ENCODE measurements at places on chromosomes 7 and 10.

DNA sequence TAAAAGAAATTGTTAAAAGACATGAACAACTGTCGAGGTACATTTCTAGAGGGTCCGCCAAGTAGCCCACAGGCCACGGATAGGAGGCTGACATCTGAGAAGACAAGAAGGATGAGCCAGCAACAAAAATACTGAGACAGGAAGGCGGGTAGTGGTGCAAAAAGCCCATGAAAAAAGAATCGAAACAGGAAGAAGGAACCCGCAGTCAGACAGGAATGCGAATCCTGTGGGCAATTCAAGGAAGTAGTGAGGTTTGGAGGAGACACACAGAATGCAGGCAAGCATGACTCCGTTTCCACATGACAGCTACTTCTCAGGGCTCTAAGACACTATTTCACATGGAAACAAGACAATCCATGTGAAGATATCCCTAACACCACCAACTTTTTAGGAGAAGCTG, 125.2 kb downstream of the DOCK4 start:
- no peak for DNase-seq

DNA sequence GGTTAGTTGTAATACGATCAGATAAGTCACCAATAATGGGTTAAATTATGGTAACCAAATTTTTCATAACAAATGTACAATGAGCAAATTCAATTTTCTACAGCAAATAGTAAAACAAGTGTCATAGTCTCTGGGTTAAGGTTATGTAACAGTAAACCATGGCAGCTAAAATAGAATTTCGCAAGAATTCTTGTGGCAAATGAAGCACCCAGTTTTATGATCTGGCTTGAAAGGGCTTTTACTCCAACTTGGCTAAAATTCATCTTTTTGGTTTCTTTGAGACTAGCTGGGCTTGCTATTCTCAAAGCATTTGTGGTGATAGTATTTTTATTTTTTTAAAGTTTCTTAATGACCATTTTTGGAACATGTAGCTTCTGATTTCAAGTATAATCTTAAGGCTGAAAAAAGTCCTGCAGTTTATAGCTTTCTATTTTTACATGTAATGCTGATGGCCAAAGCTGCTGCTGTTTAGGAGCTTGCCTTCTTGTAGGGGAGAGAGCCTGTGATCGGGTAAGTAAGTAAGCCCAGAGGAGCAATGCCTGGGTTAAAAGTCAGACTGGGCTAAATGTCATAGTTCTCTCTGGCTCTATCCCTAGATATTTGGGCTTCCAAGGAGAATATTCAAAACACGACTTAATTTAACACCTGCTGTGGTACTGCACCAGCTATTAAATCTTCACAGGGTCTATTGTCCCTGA, 55.5 kb upstream of the SYPL1 start:
- no peak for DNase-seq

- DNase-seq, result no peak
Measured at GRCh38 chr7:116574025-116574822, 49.4 kb downstream of the CAV1 start.

- DNase-seq, result no peak
Measured at GRCh38 chr7:154646126-154647013, 356.6 kb downstream of the PAXIP1 start.

GRCh38 chr10:75191821-75192568, 18.6 kb upstream of the VDAC2 start:
- peak; percentile 31 for DNase-seq

GRCh38 chr7:133510326-133511055, 257.6 kb downstream of the EXOC4 start:
- no peak for DNase-seq

- DNase-seq, result no peak
Measured at GRCh38 chr7:3380034-3380433, 79.0 kb downstream of the SDK1 start.

DNA sequence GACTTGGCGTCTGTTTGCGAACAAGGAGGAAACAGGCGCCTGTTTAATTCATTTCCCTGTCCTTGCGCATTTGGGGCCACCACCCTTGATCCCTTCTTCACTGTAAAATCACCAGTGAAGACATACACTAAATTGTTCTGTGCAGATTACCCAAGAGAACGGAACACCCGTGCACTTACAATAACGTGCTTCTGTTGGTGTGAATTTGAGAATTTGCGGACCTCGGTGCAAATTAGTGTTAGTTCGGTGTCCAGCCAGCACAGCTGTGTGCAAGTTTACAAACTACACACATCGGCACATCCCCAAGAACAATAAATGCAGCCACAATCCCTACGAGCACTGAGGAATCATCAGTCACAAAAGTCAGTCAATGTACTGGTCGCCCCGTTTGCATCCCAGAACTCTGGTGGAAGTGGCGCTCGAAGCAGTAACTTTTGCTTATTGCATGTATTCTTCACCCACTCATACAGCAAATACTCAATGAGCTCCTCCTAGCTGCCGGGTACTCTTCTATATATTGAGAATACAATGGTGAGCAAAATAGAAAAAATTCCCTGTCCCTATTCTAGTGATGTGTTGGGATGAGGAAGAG, 786 bp upstream of the CNOT4 start:
- no peak for DNase-seq

DNA sequence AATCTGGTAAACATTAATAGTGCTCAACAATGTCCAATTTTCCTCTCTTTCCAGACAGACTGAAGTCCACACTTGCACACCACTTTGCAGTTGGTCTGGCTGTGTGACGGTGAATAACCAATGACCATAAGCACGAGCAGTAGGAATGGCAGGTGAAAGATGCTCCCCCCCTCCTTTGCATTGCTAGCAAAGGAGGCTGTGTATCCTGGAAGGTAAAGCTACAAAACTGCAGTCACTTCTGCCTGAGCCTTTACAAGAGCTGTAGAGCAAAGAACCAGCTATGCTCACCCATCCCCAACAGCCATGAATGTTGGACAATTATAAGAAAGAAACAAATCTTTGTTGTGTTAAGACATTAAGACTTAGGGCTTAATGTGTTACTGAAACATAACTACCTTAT, 178.0 kb downstream of the IPMK start:
- DNase-seq, result no peak

DNA sequence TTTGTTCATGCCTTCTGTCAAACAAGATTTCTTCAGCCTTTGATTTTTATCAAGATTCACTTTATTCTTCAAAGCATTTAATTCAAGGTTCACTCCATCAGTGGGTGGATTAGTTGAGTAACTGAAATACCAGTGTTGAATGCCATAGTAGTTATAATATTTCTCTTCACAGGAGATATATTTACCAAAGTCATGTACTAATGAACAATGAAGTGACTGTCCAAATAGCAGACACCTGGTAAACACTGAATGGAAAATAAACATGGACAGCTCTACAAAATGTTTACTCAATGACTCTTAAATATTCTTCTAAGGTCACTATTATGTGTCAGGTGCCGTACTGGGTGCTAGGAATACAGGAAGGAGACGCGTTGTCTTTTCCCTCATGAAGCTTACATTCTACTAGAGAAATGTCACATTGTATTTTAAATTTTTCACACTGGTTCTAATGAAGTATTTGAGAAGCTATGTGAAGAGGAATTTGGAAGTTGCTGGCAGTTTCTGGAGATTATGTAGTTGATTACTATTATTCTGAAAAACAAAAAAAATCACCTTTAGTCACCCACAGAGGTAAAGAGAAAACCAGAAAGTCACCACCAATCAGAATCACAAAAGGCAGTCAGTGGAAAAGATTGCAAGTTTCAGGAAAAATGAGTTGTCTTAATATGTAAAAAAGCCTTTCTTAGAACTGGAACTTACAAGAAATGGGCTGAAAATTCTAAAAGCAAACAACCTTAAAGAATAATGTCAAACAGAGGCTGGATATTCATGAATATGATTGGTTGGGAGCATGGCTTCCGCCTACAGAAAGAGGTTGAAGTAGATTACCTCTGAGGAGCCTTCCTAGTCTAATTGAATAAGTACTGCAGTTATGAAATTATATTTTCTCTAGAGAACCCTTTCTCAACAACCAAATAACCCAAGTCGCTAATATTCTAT, 84.5 kb downstream of the RTKN2 start:
- no peak for DNase-seq

DNA sequence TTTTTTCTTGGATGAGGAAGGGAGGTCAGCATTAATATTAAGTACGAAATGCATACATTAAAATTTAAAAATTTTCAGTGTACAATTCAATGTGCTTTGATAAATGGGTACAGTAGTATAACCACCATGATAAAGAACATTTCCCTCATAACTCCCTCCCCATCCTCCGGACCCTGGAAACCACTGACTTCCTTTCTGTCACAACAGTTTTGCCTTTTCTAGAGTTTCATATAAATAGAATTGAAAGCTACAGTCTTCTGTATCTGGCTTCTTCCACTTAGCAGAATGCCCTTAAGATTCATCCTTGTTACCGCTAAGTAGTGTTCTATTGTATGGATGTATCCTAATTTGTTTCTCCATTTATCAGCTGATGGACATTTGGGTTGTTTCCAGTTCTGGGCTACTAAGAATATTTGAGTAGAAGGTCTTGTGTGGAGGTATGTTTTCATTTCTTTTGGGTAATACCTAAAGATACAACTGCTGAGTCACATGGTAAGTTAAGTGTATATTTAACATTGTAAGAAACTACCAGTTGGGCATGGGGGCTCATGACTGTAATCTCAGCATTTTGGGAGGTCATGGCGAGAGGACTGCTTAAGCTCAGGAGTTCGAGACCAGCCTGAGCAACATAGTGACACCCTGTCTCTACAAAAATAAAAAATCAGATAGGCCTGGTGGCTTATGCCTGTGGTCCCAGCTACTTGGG, 30.8 kb downstream of the ABI1 start:
- DNase-seq, result no peak

- DNase-seq, result no peak
Measured at GRCh38 chr7:2978408-2978807, 65.3 kb downstream of the CARD11 start.

- no peak for DNase-seq
Measured at GRCh38 chr7:17773289-17773626, 167.0 kb downstream of the SNX13 start.

GRCh38 chr7:2737771-2738540, 50.0 kb downstream of the AMZ1 start:
- DNase-seq, result no peak

GRCh38 chr7:136998495-136998894, 130.0 kb downstream of the CHRM2 start:
- DNase-seq, result no peak

- DNase-seq, result no peak
Measured at GRCh38 chr7:133654547-133654946, 401.7 kb downstream of the EXOC4 start.

- no peak for DNase-seq
Measured at GRCh38 chr10:99276848-99277486, 41.3 kb upstream of the HPSE2 start.

- DNase-seq, result no peak
Measured at GRCh38 chr10:6607182-6607581, 27.1 kb upstream of the PRKCQ start.

Measured in glomerular endothelial cell (primary cell).